Right cardiac atrium (tissue), 5 donors: ENCODE measurements at places on chromosomes 12 and 14.

DNA sequence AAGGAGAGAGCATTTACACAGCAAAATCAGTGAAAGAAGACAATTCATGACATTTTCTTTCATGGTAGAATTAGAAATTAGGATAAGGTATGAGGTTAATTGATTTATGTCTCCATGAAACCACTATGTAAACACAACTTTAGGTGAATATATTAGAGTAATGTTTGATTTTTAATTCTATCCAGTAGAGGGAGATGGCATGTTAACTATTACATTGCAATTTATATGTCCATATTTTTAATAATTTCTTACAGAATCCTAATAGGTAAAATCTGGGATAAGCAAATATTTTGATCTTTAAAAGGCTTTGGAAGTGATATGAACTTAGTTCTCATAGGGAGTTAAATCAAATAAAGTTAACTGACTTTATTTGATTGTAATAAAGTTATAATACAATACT, 373.4 kb upstream of the PDE3A start:
- no peak for DNase-seq

DNA sequence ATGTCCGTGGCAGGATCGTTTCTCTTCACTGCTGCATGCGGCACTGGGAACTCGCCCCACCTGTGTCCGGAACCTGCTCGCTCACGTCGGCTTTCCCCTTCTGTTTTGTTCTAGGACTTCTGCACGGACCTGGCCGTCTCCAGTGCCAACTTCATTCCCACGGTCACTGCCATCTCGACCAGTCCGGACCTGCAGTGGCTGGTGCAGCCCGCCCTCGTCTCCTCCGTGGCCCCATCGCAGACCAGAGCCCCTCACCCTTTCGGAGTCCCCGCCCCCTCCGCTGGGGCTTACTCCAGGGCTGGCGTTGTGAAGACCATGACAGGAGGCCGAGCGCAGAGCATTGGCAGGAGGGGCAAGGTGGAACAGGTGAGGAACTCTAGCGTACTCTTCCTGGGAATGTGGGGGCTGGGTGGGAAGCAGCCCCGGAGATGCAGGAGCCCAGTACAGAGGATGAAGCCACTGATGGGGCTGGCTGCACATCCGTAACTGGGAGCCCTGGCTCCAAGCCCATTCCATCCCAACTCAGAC, 1.2 kb downstream of the FOS start:
- DNase-seq = no peak

GRCh38 chr14:76104802-76105355, 46.8 kb upstream of the GPATCH2L start:
- no peak for DNase-seq

GRCh38 chr14:68539789-68540188, 253.1 kb downstream of the ZFP36L1 start:
- no peak for DNase-seq
